ENCODE measurements at places on chromosomes 2 and 18.

- no peak for DNase-seq
Observed at GRCh38 chr2:100902817-100903405, 83.0 kb downstream of the NPAS2 start.

- DNase-seq, result no peak
Observed at GRCh38 chr2:137339051-137339450, 573.7 kb downstream of the THSD7B start.

- DNase-seq, result no peak
Observed at GRCh38 chr2:52456561-52457377, 1310.8 kb upstream of the CHAC2 start.

- no peak for DNase-seq
Observed at GRCh38 chr18:55221622-55222021, 262.4 kb upstream of the CCDC68 start.

- no peak for DNase-seq
Observed at GRCh38 chr2:218622606-218623365, 15.1 kb downstream of the PLCD4 start.

Measured in activated naive CD8-positive, alpha-beta T cell treated with anti-CD3 and anti-CD28 coated beads, Interleukin-2, amount 50 U/mL, for 24 hours (primary cell).